ENCODE measurements at places on chromosomes 7 and 10.

GRCh38 chr7:13017333-13017857, 330.0 kb downstream of the ARL4A start:
- DNase-seq = peak; percentile 6

DNA sequence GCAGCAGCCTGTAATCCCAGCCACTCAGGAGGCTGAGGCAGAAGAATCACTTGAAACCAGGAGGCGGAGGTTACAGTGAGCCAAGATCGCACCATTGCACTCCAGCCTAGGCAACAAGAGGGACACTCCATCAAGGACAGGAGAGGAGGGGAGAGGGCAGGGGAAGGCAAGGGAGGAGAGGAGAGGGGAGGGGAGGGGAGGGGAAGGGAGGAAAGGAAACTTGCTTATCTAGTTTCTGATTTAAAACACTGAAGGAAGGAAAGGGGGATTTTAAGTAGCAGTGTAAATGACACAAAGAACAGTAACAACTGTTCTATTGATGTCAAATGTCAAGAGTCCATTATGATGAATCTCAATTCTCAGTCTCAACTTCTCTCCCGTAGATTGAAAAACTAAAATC, 43.7 kb downstream of the SRPK2 start:
- no peak for DNase-seq

DNA sequence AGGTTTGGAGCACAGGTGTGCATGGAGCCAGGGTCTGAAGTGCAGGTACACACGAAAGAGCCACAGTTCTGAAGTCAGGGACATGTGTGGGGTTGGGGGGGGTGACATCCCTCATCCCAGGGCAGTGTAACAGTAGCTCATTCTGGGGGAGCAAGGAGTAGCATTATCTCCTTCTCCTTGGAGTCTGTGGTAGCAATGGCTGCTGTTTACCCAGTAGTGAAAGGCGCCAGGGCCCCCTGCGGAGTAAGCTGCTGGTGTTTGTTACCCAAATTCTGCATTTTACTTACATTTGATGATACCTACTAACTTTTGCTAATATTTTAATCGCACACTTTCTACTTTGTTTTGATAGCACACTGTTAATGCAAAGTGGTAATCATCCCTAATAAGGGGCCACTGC, 665.5 kb downstream of the GATA3 start:
- no peak for DNase-seq

DNA sequence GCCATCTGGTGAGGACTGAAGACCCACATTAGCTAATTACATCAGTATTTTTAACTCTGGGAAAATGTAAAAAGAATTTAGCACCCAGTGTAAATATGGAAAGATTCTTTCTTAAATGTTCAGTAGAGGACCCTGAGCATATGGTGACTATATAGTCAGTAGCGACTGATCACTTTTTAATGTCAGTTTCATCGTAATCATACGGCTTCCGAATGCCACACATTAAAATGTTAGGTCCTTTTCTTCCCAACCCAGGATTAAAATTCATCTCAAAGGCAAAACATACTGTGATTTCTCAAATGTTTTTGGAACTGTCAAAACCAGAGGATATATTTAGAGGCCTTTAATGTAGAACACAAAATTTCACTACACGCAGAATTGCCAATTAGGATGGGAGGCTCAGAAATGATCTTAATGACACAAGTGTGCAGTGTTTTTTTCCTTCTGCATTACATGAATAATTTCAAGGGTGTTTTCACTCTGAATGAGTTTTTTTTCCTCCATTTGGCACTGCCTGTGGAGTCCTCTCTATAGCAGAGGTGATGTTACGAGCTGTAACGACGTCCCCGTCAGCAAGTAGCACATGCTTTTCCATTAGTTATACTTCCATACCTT, 382.7 kb downstream of the PAXIP1 start:
- DNase-seq = no peak

DNA sequence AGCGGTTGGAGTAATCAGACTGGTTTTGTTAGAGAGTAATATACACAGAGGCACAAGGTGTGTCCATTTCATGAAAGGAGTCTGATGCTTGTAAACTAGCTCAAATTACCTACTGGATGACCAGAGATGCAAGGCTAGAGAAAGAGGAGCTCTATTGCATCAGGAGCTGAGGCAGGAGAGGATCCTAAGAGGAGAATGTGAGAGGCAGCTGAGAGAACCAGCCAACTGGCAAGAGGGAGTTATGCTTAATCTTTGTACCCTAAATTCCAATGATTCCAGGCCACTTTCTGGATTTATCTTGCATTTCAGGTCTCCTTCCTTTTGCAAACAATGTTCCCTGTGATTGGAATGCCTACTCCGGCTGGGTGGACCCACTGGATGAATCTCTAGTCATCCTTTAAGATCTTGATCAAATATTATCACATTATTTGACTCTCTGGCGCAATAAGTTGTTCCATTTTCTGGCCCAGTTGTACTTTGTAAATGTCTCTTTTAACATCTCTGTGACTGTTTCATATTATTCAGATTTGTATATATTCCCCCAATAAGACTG, 57.5 kb upstream of the PTPN12 start:
- DNase-seq = no peak

GRCh38 chr10:43264344-43264964, 2.4 kb downstream of the RASGEF1A start:
- DNase-seq = no peak

DNA sequence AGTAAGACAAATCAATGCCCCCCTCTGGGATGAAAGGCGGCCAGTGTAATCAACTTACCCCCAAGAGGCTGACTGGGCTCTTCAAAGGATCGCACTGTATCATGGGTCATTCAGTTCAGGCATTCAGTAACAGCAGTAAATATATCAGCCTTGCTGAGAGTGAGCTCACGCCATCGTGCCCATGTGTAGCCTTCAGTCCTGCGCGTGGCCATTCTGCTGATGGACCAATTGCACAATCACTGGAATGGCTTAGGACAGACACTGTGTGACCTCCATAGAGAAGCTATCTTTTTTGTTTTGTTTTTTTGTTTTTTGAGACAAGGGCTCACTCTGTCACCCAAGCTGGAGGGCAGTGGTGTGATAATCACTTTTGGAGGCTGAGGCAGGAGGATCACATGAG, 9.1 kb upstream of the PRKRIP1 start:
- DNase-seq = no peak

DNA sequence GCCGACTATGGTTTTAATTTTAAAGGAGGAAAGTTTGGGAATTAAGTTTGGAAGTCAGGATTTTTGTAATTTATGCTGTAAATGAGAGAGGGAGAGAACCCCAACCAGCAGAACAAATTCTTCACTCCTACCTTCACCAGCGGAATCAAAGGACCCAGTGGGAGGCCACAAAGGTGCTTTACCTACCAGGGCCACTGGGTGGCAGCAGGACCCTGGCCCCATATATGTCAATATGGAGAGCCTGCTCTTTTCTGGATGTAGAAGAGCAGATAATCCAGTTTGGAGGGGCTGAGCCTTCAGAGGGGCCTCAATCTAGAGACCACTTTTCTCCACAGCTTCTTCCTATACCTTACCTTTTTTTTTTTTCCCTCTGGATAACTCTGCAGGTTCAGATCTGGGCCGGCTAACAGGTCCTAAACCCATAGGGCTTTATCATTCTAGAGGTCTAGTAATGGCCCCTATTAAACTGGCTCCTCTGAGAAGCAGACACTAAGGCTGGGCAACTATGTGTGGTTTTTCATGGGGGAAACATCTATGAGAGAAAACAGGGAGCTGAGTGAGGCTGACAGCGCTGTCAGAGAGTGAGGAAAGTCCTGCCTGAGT, 8.5 kb upstream of the SCD start:
- peak; percentile 70 for DNase-seq

- no peak for DNase-seq
Observed at GRCh38 chr7:69994886-69995542, 396.7 kb downstream of the AUTS2 start.

DNA sequence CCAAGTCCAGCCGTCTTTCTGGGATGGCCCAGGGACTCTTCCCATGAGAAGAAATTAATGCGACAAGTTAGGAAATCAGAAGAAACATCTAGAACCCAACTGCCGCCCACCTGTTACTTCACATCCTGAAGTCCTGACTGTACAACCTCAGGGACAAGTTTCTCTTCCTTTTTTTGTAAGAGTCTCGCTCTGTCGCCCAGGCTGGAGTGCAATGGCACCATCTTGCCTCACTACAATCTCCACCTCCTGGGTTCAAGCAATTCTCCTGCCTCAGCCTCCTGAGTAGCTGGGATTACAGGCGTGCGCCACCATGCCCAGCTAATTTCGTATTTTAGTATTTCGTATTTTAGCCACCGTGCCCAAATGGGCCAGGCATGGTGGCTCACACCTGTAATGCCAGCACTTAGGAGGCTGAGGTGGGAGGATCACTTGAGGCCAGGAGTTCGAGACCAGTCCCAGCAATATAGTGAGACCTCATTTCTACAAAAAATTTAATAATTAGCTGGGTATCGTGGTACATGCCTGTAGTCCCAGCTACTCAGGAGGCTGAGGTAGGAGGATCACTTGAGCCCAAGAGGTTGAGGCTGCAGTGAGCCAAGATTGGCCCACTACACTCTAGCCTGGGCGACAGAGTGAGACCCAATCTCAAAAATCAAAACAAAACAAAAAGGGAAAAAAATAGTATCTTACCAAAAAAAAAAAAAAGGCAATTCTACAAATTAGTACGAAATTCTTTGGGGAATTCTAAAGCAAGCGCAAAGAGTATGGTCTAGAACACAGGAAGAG, 20.8 kb downstream of the LAT2 start:
- no peak for DNase-seq

GRCh38 chr7:48363174-48363573, 191.9 kb downstream of the ABCA13 start:
- DNase-seq = no peak

GRCh38 chr7:148901178-148901577, 17.1 kb upstream of the EZH2 start:
- DNase-seq = no peak

DNA sequence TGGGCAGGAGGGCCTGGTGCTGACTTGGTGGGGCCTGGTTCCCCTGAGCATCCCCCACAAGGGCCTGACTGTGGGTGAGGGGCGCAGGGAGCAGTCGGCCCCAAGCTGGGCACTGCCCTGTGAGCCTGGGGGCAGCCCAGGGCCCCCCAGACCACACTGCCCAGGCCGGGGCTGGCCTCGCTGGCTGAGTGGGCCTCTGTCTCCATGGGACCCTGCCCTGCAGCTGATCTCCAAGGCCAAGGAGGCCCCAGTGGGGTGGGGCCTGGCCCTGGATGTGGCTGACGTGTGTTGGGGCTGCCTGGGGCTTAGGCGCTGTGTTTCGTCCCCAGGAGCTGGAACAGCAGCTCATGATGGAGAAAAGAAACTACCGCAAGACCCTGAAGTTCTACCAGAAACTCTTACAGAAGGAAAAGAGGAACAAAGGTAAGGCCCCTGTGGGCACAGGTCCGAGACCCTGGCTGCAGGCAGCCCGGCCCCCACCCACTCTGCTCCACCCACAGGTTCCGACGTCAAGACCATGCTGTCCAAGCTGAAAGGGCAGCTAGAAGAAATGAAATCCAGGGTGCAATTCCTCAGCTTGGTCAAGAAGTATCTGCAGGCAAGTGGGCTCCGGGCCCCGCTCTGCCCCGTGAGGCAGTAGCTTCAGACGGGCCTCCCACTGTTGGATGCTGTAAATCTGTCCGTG, 23.5 kb upstream of the UTF1 start:
- DNase-seq = no peak

DNA sequence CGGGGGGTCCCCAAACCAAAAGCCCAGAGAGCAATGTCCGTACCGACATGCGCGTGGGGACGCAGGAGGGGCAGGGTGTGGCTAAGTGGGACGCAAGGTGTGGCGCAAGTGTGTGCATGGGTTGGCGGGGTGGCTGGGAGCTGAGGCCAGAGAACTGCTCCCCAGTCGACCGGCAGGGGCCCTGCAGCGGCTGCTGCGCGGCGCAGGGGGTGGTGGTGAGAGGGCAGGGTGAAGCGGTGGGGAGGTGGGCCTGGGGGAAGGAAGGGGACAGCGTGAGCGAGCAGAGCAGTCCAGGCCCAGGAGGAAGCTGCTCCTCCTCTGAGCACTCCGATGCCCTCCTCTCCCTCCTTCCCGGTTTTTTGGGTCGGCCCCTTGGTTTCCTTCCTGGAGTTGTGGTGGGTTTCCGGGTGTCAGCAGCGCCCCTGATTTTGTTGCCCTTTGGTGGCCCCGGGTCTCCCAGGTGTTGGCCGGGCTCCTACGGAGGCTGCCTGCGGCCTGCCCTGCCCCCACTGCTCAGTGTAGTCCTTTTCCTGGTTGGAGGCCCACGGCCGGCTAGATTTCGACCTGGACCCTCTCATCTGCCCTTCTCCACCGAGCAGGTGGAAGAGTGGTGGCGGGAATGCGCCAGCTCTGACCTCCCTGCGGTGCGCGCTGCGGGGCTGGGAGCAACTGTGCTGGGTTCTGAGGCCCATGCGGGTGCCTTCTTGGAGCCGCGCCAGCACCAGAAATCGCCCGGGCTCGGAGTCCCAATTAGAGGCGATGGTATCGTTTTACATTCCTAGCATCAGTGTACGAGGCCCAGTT, 40.5 kb upstream of the COMTD1 start:
- DNase-seq = no peak

GRCh38 chr10:52897162-52897561, 124.6 kb upstream of the MBL2 start:
- DNase-seq = no peak

- DNase-seq = no peak
Observed at GRCh38 chr10:85961073-85961472, 405.5 kb downstream of the GRID1 start.

GRCh38 chr7:851204-851603, 18.9 kb downstream of the SUN1 start:
- no peak for DNase-seq

GRCh38 chr10:65622608-65623007, 1303.2 kb upstream of the LRRTM3 start:
- no peak for DNase-seq

Data from NCI-H460 (cell line).